ENCODE measurements at places on chromosomes 2 and 18. TPM values are rescaled to one million over a fixed set of nuclear protein-coding genes. Genes with fewer than 3 reads are reported as not detected.

Gene LPIN1
- 53.5 TPM for total RNA-seq

Gene CFAP210
- total RNA-seq, result not detected

Gene TMEM163
- total RNA-seq, result not detected

Gene SPDYA
- 2.3 TPM for total RNA-seq

Gene SLC16A14
- 18.2 TPM for total RNA-seq

Gene MAP2
- total RNA-seq, result 54.5 TPM

Gene CFC1
- total RNA-seq, result not detected

Gene RGPD4
- 0.32 TPM for total RNA-seq

Gene CIDEA
- 40.0 TPM for total RNA-seq

Gene WDPCP
- total RNA-seq, result 6.7 TPM

Gene CRYGC
- total RNA-seq, result not detected

Gene AGXT
- not detected for total RNA-seq

Gene ATOH8
- 9.7 TPM for total RNA-seq

Gene SATB2
- 3.7 TPM for total RNA-seq

- peaks cover 3% of the 10 kb centered on the region for H3K4me1 ChIP-seq
- H3K36me3 ChIP-seq, result no peaks in the 10 kb centered on the region
- DNase-seq, result no peak
Measured at GRCh38 chr2:86673011-86673410, 47.1 kb upstream of the RMND5A start.

GRCh38 chr2:172489681-172490080 is 62.3 kb downstream of the ITGA6 start:
- H3K27me3 ChIP-seq, result no peaks in the 10 kb centered on the region
- peaks cover 62% of the 10 kb centered on the region for H3K36me3 ChIP-seq
- no peak for DNase-seq
- no peak overlapping the region for H3K27ac ChIP-seq
- H3K4me3 ChIP-seq, result no peak overlapping the region

DNA sequence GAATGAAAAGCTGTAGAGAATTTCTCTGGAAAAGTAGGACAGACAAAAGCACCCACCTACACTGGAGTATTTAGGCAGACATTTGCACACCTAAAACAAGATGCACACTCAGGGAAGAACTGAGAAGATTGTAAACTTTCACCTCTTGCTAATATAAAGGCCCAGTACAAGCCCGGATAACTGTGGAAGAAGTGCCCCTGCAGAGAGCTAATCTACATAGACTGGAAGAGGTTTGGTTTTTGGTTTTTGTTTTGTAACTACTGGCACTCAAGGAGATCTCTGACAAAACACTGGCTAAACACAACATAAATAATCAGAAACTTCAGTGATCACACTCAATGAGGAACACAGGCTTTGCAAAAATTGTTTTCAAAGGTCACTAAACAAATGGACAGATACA is 782.2 kb upstream of the SLC8A1 start:
- H3K27me3 ChIP-seq, result no peaks in the 10 kb centered on the region
- no peak overlapping the region for H3K27ac ChIP-seq
- no peaks in the 10 kb centered on the region for H3K4me1 ChIP-seq
- H3K36me3 ChIP-seq, result no peaks in the 10 kb centered on the region
- no peak overlapping the region for H3K4me3 ChIP-seq

GRCh38 chr2:113873867-113874266 is 16.0 kb upstream of the ACTR3 start:
- no peak overlapping the region for H3K27ac ChIP-seq
- peaks cover 14% of the 10 kb centered on the region for H3K4me1 ChIP-seq
- DNase-seq, result no peak
- H3K27me3 ChIP-seq, result no peaks in the 10 kb centered on the region

- no peaks in the 10 kb centered on the region for H3K36me3 ChIP-seq
- H3K27me3 ChIP-seq, result no peaks in the 10 kb centered on the region
- H3K4me1 ChIP-seq, result peaks cover 74% of the 10 kb centered on the region
- no peak overlapping the region for H3K27ac ChIP-seq
- H3K4me3 ChIP-seq, result no peak overlapping the region
Measured at GRCh38 chr2:64862623-64863022, 126.6 kb upstream of the SLC1A4 start.

DNA sequence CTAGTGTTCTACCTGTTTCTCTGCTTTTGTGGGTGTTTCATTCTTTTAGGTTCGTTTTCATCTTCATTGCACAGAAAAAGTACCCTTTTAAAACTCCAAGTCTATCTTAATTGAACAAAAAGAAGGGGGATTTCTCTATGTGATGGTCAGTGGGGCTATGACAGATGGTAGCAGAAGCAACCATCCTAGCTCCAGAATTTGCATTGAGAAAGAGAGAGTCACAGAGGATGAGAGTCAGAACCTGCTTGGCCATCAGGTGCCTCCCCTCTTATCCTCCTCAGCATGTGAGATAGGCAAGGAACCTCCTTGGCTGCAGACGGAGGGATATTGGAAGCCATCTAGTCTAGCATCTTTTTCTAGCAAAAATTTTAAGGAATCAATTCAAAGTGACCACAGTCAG is 398.0 kb upstream of the DCC start:
- H3K27me3 ChIP-seq, result no peaks in the 10 kb centered on the region
- no peak for DNase-seq
- H3K4me1 ChIP-seq, result no peaks in the 10 kb centered on the region
- no peak overlapping the region for H3K4me3 ChIP-seq
- H3K27ac ChIP-seq, result no peak overlapping the region

- H3K36me3 ChIP-seq, result no peaks in the 10 kb centered on the region
- H3K27ac ChIP-seq, result peak overlapping the region; percentile 99
- peaks cover 73% of the 10 kb centered on the region for H3K4me1 ChIP-seq
- H3K4me3 ChIP-seq, result peak overlapping the region; percentile 78
Measured at GRCh38 chr2:238285653-238286082, 2.7 kb downstream of the PER2 start.

- no peak overlapping the region for H3K27ac ChIP-seq
- no peak for DNase-seq
- peaks cover 24% of the 10 kb centered on the region for H3K36me3 ChIP-seq
- H3K27me3 ChIP-seq, result no peaks in the 10 kb centered on the region
- no peak overlapping the region for H3K4me3 ChIP-seq
- H3K4me1 ChIP-seq, result no peaks in the 10 kb centered on the region
Measured at GRCh38 chr2:100980046-100980445, 22.0 kb upstream of the RPL31 start.

DNA sequence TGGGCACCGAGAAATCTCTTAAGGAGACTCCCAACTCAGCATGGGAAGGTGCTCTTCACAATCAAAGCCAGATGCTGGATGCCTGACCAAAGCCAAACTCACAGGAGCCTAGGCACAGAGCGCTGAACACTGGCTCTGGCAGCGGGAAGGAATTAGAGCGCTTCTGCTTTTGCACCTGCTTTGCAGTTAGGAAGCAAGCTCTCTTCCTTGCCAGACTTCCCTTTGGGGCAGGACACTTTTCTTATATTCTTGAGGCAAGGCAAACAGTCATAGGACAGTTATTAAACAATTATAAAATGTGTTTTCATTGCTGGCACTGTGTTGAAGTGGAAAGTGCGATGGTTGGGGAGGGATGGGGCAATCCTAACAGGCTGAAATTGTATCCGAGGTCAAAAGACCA is 79.6 kb upstream of the DNMT3A start:
- H3K27ac ChIP-seq, result no peak overlapping the region

DNA sequence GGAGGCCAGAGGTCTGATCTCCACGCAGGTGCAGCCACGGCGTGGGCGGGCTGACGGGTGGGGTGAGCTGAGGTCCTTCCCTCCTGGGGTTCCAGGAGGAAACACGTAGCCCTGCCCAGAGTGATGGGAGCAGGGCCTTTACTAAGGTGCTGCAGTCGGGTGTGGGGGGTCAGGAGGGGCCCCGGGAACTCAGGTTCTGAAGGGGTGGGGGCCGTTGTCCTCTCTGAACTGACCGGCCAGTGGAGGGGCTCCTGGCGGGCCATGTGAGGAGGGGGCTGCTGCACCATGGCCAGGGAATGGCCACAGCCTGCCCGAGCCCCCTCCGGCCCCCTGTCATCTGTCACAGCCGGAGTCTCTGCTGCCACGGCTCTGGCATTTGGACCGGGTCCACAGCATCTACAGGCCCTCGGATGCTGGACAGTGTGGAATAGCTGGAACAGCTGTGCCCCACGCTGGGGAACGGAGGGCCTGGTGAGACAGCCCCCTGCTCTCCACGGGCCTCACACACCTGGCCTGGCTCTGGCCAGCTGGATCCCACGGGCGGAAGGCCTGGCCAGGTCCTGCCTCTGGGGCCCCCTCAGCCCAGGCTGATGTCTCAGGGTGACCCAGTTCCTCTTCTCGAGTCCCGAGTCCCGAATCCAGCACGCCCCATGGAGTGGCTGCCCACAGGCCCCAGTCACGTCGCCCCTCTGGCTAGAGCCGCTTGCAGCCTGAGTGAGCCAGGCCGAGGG is 145.6 kb upstream of the GPC1 start:
- no peaks in the 10 kb centered on the region for H3K27me3 ChIP-seq
- DNase-seq, result no peak
- H3K27ac ChIP-seq, result no peak overlapping the region
- no peaks in the 10 kb centered on the region for H3K4me1 ChIP-seq
- no peak overlapping the region for H3K4me3 ChIP-seq

DNA sequence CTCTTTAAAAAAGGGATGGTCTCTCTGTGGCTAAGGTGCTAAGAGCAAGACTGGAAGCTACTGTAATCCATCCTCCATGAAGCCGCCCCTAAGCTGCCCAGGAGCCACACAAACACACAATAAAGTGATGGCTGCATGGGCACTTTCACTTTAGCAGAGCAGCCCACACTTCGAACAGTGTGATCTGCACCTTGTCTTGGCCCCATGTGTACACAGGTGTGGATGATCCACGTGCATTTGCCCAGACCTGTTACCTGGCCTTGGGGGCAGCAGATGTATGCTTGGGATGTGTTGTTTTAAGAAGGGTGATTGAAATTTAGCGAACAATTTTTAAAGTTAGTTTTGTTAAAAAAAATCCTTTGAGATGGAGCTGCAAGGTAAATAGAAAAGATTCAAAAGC is 39.9 kb downstream of the TMEM178A start:
- H3K27ac ChIP-seq, result no peak overlapping the region
- H3K4me1 ChIP-seq, result no peaks in the 10 kb centered on the region
- H3K36me3 ChIP-seq, result no peaks in the 10 kb centered on the region

- H3K4me1 ChIP-seq, result peaks cover 5% of the 10 kb centered on the region
- DNase-seq, result no peak
- peaks cover 71% of the 10 kb centered on the region for H3K27me3 ChIP-seq
- no peak overlapping the region for H3K4me3 ChIP-seq
Measured at GRCh38 chr2:26911911-26912861, 58.3 kb upstream of the MAPRE3 start.

- H3K4me1 ChIP-seq, result peaks cover 5% of the 10 kb centered on the region
- H3K4me3 ChIP-seq, result no peak overlapping the region
- DNase-seq, result no peak
- H3K27ac ChIP-seq, result no peak overlapping the region
- peaks cover 2% of the 10 kb centered on the region for H3K36me3 ChIP-seq
Measured at GRCh38 chr2:25851740-25852503, 26.4 kb downstream of the ASXL2 start.

DNA sequence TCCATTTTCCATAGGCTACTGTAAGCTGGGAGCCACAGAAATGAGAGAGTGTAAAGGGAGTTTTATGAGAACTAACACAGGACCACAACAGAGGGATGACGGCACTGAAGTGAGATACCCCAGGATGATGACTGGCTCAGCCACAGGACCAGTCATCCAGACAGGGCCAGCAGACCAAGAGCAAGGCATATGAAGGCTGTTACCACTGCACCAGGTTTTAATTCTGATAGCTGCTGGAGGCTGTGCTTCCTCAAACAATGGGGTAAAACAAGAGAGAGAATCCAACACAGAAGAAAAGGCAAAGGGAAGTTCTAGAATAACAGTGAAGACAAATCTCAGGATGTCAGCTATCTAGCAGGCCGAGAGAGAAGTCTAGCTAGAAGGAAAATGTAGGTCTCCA is 94.9 kb downstream of the BCL2 start:
- H3K4me1 ChIP-seq, result peaks cover 4% of the 10 kb centered on the region
- H3K27me3 ChIP-seq, result no peaks in the 10 kb centered on the region
- H3K4me3 ChIP-seq, result no peak overlapping the region
- no peak for DNase-seq
- no peaks in the 10 kb centered on the region for H3K36me3 ChIP-seq

DNA sequence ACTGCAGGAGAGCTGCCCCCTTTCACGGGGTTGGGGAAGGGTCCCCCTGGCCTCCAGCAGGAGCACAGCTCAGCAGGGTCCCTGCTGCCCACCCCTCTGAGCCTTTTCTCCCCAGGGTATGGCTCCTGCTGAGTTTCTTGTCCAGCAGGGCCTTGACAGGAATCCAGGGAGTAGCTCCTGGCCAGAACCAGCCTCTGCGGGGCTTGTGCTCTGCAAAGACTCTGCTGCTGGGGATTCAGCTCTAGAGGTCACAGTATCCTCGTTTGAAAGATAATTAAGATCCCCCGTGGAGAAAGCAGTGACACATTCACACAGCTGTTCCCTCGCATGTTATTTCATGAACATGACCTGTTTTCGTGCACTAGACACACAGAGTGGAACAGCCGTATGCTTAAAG is 21.2 kb downstream of the FOSL2 start:
- no peak overlapping the region for H3K4me3 ChIP-seq
- no peaks in the 10 kb centered on the region for H3K27me3 ChIP-seq
- DNase-seq, result no peak
- peaks cover 42% of the 10 kb centered on the region for H3K4me1 ChIP-seq
- no peak overlapping the region for H3K27ac ChIP-seq

DNA sequence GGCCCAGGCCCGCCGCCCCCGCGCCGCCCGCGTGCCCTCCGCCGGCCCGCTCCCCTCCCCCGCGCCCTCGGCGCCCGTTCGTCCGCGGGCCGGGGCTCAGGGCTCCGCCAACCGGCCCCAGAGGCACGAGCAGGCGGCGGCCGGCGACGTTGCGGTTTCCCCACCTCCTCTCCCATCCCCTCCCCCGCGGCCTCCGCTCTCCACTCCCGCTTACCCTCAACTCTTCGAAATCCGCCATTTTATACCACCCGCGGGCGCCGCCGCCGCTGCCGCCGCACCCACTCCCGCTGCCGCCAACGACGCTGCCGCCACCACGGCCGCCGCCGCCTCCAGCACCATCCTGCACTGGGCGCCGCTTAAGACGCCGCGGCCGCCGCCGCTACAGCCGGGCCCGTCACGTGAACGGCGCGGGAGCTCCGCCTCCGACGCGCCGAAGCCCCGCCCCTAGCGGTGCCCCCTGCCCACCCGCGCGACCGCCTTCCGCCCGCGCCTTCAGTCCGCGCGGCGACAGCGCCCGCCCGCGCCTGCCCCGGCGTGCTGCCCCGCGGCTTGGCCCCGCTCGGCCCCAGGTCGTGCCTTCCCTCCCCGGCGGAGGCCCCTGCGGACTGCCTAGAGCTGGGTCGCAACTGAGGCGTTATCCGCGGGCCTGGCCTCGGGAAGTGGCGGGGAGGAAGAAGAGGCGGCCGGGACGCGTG is at the start of the genes KATNAL2 and PIAS2:
TSS of gene KATNAL2 (plus strand) at position 495 of the 695 bp plus-strand sequence. CDS start 29,271 bp downstream, outside the sequence.
TSS of gene PIAS2 (minus strand) at position 400 of the 695 bp plus-strand sequence. CDS start at position 238, 162 bp downstream.
- peak within 1 kb of the TSS; percentile 85 for H3K4me3 ChIP-seq
- no peaks in the 10 kb centered on the region for H3K36me3 ChIP-seq
- peaks cover 21% of the 10 kb centered on the region for H3K4me1 ChIP-seq
- no peaks in the 10 kb centered on the region for H3K27me3 ChIP-seq

DNA sequence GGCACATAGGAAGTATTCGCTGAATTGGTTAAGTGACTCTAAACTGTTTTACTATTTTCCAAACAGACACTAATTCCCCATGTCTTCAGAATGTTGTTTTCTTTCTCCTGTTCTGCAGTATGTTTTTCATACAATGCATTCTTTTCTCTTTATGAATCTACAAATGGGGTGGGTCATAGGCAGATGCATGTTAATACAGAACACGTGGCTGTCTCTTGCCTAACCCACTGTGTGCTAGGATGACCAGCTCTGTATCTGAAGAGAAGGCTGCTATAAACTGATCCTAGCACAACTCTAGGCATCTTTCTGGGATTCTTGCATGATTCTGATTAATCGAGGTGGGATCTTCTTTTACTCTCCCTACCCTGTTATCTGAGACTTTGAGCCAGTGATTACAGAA is 826.0 kb downstream of the PLCL1 start:
- no peak overlapping the region for H3K27ac ChIP-seq
- H3K27me3 ChIP-seq, result no peaks in the 10 kb centered on the region
- no peaks in the 10 kb centered on the region for H3K4me1 ChIP-seq
- H3K36me3 ChIP-seq, result no peaks in the 10 kb centered on the region
